Neuronal stem cell (in vitro differentiated cells): ENCODE measurements at places on chromosomes 12 and 14.

- DNase-seq: no peak
Observed at GRCh38 chr12:131133994-131134393, 180.3 kb downstream of the ADGRD1 start.

- no peak for DNase-seq
Observed at GRCh38 chr12:75476071-75476470, 4.5 kb upstream of the GLIPR1 start.

DNA sequence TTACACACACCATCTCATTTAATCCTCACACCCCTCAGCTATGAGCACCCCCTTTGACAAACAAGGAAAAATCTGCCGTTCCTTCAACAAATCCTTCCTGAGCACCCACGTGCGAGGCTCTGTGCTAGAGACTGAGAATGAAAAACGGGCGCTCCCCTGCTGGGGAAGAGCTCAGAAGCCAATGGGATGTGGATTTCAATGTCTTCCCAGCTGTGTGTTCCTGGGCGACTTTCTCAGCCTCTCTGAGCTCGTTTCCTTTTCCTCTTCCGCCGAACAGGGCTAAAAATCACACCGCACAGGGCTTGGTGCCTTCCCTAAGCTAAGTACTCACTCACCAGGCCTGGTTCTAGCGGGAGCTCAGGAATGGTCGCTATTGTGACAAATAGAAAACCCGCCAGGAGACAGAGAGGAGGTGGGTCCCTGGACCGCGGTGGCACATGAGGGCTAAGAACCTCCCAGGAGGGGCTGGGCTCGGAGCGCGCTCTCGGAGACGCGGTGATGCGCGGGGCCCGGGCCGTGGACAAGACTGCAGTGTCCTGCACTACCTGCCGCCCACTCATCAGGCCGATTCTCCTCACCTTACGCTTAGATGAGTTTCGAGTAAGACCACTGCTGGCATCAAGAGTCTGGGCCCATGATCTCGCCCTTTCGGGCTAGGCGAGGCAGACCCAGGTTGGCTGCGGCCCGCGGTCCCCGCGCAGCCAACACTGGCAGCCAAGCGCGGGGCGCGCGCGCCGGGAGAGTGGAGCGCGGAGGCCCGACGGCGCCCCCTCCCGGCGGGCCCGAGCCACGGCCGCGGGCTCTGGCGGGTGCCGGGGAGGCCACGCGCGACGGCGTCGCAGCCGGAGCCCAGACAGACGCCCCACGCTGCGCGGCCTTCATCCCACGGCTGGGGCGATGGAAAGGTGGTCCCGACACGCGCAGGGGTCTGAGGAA is 17.0 kb downstream of the ZDHHC22 start:
- peak; percentile 40 for DNase-seq

- no peak for DNase-seq
Observed at GRCh38 chr14:29216268-29217232, 450.0 kb downstream of the FOXG1 start.

GRCh38 chr12:112977641-112978040 is 678 bp upstream of the OAS2 start:
- DNase-seq: no peak

DNA sequence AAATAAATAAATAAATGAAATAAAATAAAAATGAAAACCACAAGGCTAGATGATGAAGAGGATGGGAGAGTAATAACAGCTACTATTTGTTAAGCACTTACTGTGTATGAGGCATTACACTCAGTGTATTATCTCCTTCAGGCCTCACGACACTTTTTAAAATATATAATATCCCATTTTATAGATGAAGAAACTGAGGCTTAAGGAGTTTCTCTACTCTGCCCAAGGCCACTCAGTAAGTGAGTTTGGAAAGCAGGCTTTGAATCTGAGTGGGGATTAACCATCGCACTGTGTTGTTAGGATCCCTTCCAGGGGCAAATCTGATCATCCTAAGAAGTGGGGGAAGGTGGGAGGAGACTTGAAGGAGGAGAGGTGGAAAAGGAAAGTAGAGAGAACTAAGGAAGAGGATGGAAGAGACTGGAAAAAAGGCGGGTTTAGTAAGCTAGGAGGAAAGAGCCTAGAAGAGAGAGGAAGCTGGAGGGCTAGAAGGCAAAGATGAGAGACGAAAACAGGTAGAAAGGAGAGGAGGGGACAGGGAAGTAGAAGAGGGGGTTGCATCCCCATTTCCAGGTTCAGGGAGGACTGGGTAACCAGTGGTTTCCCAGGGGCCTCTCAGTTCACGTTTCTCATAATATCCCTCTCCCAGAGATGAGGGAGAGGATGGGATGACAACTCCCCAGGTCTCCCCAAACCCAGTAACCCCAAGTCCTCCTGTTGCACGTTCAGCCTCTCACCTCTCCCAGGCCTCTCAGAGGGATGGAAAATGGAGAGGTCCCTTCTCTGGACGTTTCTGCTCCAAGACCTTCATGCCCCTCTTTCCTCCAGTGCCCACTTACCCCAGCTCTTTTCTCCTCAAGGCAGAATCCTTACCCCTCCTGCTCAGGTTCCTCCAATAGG is 1.7 kb downstream of the STAT6 start:
- no peak for DNase-seq

DNA sequence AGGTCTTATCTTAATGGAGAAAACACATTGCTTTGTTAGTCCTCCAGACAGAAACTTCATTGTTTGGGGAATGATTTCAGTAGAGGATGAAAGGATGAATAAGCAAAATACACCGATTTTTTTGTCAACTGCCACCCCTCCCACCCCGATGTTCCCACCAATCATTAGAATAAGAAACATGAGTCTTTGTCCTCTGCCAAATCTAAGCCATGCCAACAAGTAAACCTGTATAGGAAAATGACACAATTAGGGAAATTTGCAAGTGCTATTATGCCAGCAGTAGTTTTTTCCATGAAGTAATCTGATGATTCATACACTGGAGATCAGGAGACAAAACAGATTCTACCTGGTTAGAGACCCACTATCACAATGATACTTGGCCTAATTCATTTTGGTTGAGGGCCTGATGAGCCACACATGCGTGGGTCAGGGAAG is 35.9 kb downstream of the FLRT2 start:
- DNase-seq: no peak

GRCh38 chr14:76118594-76118993 is 33.1 kb upstream of the GPATCH2L start:
- DNase-seq: no peak

DNA sequence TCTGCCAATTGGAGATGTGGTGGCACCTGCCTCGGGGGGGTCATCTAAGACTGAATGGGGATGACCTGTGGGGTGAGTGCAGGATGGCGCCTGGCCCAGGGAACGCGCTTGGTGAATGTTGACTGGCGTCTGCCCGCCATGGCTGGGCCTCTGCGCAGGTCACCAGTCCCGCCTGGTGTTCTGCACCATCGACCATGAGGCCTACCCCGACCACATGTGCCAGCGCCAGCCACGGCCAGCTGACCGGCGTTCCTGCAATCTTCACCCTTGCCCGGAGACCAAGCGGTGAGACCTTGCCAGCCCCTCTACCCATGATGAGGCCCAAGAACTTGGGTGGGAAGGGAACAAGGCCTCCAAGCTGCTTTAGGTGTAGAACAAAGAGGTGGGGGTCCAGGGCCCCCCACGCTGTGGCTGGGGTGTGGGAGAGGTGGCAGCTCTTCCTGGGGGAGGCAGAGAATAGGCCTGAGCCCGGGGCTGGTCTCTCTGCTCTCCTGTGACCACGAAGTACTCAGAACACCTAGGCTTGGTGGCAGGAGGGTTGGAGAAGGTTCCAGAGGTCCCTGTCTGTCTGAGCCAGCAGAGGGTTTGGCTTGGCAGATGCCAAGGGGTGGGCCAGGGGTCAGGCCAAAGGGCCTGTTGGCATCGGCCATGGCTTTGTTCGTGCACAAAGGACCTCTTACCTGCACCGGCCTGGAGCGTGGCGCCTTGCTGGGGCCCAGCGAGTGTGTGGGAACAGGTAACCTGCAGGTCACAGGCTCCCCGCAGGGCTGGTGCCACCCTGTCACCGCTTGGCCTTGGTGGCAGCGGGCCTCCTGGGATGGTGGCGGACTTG is 15.4 kb downstream of the PAPLN start:
- DNase-seq: no peak

GRCh38 chr12:77204083-77204482 is 138.7 kb upstream of the E2F7 start:
- no peak for DNase-seq

DNA sequence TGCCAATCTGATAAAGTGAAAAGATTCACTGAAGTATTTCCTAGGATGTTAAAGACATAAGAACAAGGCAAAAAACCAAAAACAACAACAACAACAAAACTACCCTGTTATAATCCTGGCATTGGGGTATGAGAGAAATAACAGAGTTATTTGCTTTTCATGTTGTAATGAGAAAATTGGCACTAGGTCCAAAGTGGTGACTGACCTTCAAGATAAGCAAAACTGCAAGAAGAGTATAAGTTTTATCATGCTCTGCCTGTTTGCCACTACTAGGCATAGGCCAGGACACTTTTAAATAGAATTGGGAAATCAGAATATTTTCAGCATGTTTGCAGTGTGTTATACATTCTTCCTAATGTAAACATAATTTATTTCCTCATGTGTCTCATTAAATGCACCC is 140.1 kb upstream of the CPM start:
- DNase-seq: no peak

DNA sequence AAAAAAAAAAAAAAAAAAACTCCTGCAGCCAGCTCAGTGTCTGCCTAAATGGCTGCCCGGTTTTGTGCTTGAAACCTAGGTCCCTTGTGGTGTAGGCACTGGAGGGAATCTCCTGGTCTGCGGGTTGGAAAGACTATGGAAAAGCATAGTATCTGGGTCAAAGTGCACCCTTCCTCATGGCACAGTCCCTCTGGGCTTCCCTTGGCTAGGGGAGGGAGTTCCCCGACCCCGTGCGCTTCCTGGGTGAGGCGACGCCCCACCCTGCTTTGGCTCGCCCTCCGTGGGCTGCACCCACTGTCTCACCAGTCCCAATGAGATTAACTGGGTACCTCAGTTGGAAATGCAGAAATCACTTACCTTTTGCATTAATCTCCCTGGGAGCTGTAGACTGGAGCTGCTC is 14.3 kb downstream of the PTCSC3 start:
- DNase-seq: no peak

DNA sequence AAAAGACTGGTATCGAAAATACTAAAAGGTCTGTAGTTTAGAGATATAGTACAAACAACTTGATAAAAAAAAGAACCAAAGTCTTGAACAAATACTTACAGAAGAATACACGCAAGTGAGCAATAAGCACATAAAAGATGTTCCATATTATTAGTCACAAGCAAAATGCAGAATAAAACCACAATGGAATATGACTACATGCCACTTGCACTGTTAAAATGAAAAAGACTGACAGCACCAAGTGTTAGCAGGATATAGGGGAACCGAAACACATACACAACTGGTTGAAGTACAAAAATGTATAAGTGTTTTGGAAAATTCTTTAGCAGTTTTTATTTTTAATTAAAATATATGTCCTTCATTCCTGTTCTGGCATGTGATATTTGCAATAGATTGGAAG is 3.6 kb downstream of the CLEC2A start:
- no peak for DNase-seq

DNA sequence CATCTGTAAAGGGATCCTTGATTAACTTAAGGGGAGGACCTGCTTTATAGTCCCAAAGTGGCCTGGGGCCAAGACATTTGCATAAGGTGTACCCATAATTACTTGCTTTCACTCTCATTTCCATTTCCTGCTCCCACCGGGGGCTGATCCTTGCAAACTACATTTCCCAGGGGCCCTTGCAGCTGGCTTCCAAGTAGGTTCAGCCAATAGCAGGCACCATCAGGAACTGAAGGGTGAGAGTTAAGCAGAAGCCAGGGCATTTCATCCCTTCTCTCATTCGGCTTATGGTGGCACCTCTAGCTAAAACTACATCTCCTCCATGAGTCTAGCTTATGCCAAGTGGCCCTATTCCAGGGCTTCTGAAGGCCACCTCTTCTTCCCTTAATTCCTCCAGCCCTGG is 88.8 kb downstream of the CCDC60 start:
- no peak for DNase-seq

DNA sequence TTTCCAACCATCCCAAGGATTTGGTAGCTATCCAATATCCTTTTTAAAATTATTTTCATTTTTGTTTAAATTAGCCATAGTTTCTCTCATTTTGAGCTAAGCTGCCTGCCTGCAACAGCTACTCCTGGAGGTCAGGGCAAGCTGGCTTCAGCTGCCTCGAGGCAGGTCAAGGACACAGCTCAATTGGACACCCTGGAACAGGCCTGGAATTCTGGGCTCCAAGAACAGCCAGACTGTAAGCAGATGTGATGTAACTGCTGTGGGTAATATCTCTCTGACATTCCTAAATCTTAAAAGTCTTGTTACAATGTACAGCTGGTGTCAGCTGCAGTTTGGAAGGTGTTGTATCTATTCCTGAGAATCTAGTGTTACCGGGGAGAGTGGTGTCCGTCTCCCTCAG is 119.8 kb downstream of the KCNK10 start:
- no peak for DNase-seq

DNA sequence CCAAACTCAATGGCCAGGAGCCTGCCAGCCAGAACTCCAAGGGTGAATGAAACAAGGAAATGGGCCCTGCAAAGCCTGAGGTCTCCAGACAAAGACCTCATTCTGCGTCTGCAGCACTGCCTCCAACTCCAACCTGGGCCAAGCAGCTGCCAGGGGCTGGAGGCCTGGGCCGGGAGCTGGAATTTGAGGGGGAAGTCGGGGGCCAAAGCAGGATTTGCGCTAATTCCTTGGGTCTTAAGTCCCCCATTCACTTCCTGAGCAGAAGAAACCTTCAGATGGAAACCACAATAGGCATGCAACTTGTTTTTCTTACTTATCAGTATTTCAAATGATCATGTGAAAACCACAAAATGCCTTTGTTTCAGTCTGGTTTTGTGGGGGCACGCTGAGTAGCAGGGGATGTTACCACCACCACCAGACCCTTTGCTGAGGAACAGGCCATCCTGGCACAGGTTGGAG is 23.0 kb upstream of the TC2N start:
- no peak for DNase-seq

DNA sequence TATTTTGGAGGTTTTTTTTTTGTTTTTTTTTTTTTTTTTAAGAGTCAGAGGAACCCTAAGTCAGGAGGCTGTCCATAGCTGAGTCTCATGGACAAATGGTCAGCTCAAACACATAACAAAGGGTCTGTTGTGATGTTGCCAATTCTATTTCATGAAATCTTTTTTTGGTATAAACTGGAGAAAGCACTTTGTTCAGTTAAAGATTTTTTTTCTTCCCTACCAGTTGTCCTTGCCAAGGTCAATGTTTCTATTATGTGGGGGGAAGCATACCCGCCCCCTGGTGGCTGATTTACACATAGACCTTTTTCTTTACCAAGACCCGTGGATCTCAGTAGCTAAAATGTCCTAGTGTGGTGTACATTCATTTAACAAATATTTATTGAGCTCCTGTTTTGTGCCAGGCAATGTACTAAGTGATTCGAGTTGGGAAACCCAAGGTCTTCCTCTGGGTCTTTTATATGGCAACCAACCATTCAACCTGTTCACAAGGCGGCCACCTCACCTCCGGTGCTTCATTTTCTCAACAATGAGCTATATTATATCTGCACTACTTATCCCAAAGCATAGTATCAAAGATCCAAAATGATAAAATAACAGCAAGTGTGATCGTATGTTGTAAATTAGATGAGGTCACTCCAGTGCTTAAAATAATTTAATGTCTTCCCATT is 214.5 kb downstream of the PAH start:
- peak; percentile 40 for DNase-seq
